ENCODE measurements at places on chromosomes 7 and 10. TPM values are rescaled to one million over a fixed set of nuclear protein-coding genes. Genes with fewer than 3 reads are reported as not detected.

Gene TUBAL3
- not detected for total RNA-seq

Gene CCDC71L
- total RNA-seq: 23.5 TPM

Gene NEUROD6
- not detected for total RNA-seq

Gene PSD
- 0.09 TPM for total RNA-seq

Gene GPR26
- total RNA-seq: not detected

DNA sequence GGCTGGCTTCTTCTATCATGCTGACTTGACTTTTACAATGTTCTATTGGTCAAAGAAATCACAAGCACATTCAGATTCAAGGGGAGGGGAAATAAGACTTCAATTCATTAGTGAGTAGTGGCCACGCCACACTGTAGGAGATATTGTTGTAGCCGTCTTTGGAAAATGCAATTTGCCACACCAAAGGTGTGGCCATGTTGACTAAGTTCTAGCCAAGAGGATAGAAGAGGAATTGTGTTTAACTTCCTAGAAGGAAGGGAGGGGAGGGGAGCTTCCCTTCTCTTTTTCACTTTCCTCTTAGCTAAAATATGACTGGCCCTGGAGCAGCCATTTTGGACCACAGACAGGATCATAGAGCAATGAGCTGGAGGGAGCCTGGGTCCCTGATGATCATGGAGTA is 3.4 kb upstream of the PRKAR2B start:
- H3K27me3 ChIP-seq: no peaks in the 10 kb centered on the region
- H3K27ac ChIP-seq: no peak overlapping the region
- H3K4me1 ChIP-seq: peaks cover 11% of the 10 kb centered on the region
- H3K4me3 ChIP-seq: no peak overlapping the region

DNA sequence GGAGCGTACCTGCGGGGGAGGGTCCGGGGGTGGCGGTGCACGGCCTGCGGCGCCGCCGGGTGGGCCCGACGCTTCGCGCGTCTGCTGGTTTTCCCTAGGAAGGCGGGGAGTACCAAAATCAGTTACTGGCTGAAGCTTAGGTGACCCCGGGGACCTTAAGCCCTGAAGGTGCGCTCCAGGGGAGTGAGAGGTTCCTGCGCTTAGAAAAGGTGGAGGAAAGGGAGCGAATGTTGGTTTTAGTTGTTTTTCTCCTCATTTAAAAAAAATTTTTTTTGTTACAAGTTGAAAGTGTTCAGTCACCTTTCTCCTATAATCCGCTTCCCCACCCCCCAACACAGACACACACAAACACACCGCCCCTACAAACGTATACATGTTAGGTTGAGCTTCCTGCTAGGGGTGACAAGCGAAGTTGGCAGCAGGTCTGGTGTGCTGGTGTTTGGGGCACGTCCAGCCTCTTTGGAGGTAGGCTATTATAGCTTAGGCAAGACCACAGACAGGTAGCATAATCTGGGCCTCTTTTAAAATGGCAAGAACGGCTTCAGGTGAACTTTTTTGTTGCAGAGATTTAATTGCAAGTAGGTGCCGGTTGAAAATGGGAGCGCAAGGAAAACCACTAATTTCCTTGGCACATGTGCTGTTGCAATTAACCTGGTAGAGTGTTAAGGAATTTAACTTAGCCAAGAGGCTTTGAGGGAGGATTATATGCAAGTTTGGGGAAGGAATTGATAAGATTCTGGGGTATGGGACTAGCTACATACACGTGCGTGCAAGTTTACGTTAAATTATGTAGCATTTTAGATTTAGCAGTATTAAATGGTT is 945 bp downstream of the ADD3 start:
- DNase-seq: peak; percentile 21
- H3K27ac ChIP-seq: peak overlapping the region; percentile 91
- peaks cover 64% of the 10 kb centered on the region for H3K4me1 ChIP-seq
- peaks cover 16% of the 10 kb centered on the region for H3K27me3 ChIP-seq

Gene MOGAT3
- not detected for total RNA-seq

Data from neural progenitor cell (in vitro differentiated cells).